ENCODE measurements at places on chromosomes 13 and 19.

- DNase-seq = no peak
Measured at GRCh38 chr19:48780631-48781391, 25.5 kb downstream of the FGF21 start.

- no peak for DNase-seq
Measured at GRCh38 chr19:3249408-3249807, 24.9 kb downstream of the CELF5 start.

- no peak for DNase-seq
Measured at GRCh38 chr19:2587001-2587719, 111.2 kb downstream of the GADD45B start.

DNA sequence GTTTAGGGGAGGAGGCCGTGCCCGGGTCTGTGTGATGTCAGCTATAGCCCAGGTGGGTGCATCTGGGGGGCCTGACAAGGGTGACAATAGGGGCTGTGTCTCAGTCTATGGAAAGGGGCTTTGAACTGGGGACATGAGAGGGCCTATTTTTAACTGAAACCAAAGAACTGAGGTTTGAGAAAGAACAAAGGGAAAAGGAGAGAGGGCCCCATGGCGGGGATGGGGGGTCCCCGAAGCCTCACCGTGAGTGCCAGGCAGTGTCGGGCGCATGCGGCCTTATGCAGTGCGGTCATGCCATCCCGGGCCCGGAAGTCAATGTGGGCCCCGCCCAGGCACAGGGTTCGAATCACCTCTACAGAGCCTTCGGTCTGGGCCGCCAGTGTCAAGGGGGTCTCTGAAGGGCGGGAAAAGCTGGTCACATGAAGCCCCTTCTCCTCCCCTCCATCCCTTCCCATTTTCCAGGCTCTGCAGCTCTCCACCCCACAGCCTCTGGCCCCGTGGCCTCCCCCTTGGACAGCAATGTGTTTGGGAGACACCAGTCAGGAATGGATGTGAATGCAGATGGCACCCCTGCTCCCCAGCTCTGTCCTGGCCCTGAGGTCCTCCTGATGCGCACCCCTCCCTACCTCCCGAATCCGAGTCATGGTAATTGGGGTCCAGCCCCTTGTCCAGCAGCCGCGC lies 5.9 kb downstream of the SHANK1 start:
- no peak for DNase-seq

DNA sequence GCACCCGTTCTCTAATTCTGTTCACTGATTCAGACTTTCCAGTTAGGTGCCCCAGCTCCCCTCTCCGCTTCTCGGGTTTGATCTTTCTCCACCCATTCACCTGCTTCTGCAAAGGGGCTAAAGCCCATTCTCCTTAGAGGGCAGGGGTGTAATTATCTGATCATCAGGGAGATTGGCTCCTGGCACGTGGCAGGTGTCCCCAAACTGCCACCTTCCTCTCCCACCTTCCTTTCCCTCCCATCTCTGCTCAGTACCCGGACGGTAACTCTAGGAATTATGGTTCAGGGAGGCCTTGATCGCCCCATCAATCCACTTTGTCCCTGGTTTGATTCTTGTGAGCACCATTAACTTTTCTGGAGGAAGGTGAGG lies 212 bp downstream of the FFAR1 start:
- no peak for DNase-seq

DNA sequence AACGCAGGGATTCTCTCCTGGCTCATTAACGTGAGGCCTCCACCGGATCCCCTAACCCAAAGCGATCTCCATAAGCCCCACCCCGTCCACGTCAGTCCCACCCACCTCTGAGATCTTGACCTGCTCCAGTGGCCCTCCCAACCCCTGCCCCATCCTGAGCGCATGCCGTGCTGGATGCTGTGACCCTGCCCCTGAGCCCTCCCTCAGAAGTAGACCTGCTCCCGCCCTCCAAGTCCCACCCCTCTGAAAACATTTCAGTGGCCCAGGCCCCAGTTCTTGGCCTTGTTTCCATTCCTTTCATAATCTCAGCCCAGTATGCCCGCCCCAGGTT lies 19.9 kb downstream of the LMTK3 start:
- DNase-seq = no peak

GRCh38 chr13:111359237-111359915 lies 38.9 kb downstream of the TEX29 start:
- no peak for DNase-seq

GRCh38 chr19:55273978-55274707 lies 5.8 kb downstream of the HSPBP1 start:
- no peak for DNase-seq

GRCh38 chr19:29445246-29445645 lies 80.5 kb upstream of the VSTM2B start:
- no peak for DNase-seq

GRCh38 chr13:40640845-40641458 lies 25.5 kb downstream of the FOXO1 start:
- no peak for DNase-seq

DNA sequence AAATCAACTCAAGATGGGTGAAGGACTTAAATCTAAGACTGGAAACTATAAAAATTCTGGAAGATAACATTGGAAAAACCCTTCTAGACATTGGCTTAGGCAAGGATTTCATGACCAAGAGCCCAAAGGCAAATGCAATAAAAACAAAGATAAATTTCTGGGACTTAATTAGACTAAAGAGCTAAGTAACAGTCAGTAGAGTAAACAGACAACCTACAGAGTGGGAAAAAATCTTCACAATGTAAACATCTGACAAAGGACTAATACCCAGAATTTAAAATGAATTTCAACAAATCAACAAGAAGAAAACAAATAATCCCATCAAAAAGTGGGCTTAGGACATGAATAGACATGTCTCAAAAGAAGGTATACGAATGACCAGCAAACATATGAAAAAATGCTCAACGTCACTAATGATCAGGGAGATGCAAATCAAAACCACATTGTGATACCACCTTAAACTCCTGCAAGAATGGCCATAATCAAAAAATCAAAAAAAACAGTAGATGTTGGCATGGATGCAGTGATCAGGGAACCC lies 6.3 kb upstream of the RFX1 start:
- no peak for DNase-seq

GRCh38 chr13:62850331-62850730 lies 1434.7 kb upstream of the PCDH20 start:
- DNase-seq = no peak

DNA sequence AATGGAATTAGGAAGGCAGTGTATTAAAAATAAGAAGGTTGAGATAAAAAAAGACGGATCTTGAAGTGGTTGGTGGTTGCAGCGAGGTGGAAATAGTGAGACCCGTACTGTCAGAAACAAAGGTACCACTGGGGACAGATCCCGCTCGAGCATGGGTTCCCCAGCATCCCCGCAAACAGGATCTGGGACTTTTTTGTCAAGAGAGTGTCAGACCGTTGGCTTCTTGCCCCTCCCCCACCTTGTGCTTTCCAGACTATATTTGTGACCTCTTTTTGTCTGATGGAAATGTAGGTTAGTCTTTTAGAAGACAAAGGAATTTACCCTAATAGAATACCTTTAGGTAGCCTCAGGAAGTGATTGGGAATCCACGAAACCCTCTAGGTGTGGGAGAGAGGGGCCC lies 4.2 kb downstream of the GATAD2A start:
- no peak for DNase-seq

- no peak for DNase-seq
Measured at GRCh38 chr13:59437544-59438301, 726.0 kb downstream of the DIAPH3 start.

DNA sequence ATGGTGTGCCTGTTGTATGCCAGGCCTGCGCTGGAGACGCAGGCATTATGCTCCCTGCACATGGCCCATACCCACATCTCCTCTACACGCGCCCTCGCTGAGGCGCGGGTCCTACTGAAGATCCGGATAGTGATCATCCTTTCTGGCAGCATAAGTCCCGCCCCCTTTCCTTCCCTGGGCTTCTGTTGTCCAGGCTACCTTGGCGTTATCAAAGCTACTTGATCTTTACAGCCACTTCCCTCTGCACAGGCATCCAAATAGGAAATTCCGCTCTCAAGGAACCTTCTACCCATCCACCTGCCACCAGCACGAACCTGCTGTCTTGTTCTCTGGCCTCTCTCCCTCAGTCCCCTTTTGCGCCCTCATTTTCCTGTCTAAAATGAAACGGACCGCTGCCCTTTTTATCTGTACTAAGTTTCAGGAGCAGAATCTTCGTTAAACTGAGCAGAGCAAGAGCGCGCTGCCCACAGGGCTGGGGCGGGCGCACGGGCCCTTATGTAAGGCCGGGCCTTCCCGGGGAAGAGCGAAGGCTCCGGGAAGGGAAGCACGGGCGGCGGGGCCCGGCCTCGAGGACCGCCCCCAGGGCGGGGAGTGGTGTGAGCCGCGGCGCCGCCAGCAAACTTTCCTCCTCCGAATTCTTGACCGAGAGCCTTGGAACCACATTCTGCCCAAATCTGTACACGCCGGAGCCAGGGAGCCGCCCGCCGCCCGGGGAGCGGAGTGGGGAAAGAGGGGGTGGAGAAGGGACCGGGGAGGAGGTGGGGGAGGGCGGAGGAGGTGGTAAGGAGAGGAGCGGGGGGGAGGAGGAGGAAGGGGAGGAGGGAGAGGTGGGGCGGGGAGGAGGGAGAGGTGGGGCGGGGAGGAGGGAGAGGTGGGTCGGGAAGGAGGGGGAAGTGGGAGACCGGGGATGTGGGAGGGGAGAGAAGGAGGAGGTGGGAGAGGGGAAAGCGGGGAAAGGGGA lies 920 bp upstream of the UBE2L5 start:
- peak; percentile 95 for DNase-seq

GRCh38 chr19:16445238-16446107 lies 26.3 kb downstream of the EPS15L1 start:
- no peak for DNase-seq
